ENCODE measurements at places on chromosomes 3 and 15.

DNA sequence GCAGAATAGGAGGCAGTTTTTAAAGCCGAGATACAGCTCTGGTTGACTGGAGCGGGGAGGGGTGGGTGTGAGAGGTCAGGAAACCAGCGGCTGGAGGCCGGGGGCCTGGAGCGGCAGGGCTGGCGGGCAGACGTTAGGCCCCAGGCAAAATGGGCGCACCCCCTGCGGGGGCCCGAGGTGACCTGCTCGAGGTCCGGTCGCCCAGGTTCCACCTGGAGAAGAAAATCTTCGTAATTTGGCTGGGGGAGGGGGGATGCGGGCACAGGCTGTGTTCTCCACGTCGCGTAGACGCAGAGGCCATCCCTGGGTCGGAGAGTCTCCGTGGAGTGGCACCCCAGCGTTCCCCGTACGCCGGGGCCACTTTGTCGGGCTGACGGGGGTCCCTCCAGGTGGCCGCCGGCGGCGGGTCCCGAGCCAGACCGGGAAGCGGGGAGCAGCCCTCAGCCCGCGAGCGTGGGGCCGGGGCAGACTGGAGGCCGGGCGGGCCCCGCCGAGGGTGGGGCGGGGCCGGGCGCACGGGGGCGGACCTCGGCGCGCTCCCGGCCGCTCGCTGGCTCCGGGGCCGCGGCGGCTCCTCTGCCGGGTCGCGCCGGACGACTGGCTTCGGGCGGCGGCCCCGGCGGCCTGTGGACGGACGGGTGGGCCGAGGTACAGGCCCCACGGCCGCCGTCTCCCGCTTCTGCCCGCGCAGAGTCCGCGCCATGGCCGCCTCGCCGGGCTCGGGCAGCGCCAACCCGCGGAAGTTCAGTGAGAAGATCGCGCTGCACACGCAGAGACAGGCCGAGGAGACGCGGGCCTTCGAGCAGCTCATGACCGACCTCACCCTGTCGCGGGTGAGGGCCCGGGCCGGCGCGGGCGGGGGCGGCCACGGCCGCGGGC is at the start of gene CRTC3:
Gene CRTC3 (plus strand): TSS at position 553 of the 879 bp plus-strand sequence. CDS start 149 bp downstream, at position 702.
- peak; percentile 53 for DNase-seq

DNA sequence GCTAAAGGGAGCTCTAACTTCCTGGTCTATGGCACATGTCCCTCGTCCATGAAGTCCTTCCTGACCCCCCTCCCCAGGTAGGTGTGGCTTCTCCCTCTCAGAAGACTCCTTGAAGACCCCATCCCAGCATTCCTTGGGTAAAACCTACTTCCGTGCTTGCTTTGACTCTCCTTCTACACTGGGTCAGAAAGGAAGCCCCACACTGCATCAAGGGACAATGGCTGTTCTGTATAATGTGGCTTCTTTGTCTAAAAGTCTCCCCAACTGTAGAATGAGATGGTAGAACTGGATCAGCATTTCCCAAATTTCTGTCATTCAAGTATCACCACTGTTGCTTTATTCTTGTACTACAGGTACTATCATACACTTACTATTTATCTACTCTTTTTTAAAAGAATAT is 3.9 kb upstream of the DNAJA4 start:
- no peak for DNase-seq

GRCh38 chr3:66744521-66744920 is 243.7 kb upstream of the LRIG1 start:
- DNase-seq: no peak

GRCh38 chr3:71094658-71095209 is 488.8 kb downstream of the FOXP1 start:
- DNase-seq: no peak

DNA sequence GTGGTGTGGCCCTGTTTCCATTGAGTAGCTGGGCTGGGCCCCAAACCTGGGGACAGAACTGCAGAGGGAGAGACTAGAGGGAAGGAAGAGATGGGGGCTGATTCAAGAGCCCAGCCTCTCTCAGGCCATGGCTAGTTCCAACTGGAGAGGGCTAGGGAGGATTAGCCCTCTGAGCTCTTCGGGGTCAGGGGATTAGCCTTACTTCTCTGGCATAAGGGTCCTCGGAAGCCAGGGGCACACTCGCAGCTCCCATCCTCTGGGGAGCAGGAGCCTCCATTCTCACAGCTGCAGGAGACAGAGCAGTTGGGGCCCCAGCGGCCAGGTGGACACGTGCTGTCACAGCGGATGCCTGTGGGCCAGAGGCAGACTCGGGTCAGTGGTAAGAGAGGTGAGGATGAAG is 53.3 kb downstream of the RAB11A start:
- no peak for DNase-seq

DNA sequence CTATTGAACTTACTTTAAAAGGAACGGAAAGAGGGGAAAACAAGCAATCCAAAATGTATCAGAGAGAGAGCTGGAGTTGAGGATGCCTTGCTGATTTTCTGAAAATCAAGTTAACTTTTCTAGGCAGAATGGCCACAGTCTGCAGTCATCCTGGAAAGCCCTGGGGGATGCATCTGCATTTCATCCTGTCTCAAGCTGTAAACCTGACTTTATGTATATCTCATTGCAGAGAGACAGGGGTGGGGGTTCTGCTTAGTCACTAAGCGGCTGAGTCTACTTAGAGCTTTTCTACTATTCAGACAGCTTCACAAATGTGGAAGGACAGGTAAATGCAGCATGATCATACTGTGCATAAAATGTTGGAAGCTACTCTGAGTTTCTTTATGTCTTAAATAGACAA is 41.4 kb downstream of the MRPS25 start:
- no peak for DNase-seq

DNA sequence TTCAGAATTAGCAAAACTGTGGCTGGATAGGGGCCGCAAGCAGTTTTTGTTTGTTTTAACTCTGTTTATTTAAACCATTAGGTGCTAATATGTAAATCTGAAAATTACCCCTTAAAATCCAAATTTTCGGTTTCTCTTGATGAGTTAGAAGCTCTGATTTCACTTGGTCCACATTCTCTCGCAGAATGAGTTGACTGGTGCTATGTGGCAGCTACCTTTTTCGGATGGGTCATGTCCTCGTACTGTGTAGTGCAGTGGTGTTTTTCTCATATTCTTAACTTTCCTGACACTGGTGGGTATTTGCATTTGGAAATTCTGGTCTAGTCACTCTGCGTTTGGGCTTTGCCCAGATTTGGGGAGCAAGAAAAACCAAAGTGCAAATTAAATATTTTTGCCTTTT is 87.1 kb downstream of the DIPK2A start:
- DNase-seq: no peak

GRCh38 chr3:61547625-61548024 is 13.7 kb upstream of the PTPRG start:
- DNase-seq: no peak

- no peak for DNase-seq
These were observed 9.2 kb downstream of the ALPK3 start for GRCh38 chr15:84826369-84826823.

- no peak for DNase-seq
These were observed 688.7 kb downstream of the TUSC7 start for GRCh38 chr3:117398141-117398899.

DNA sequence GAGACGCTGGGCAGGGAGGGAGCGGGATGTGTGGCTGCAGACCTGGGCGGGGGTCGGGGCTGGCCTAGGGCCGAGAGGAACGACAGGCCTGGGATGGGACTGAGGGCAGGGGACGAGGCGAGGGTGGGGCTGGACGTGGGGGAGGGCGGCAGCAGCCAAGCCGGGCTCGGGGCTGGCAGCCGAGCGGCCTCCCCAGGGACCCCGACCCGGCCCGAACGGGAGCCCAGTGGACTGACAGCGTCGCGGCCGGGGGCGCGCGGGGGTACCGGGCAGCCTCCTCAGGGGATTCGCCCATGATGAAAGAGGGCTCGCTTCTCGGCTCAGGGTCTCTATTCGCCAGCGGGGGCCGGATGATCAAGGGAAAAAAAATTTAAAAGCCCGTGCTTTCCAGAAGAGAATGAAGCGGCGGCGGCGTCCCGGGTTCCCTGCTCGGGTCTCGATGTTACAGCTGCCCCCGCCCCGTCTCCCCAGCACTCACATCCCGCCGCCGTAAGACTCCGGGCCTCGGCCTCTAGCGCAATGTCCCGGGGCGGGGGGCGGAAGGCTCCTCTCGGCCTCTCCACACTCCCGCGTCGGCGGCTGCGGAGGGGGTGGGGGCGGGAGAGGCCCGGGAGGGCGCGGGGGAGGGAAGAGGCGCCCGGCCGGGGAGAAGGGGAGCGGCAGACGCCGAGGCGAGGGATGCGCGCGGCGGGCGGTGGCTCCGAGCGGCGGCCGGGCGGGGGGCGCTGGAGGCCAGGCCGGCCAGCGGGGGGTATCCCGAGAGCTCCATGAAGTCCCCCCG is 4.3 kb downstream of the PTH1R start:
- peak; percentile 18 for DNase-seq

GRCh38 chr3:102059145-102059943 is 210.0 kb downstream of the NFKBIZ start:
- DNase-seq: peak; percentile 30

GRCh38 chr15:70050970-70051369 is 46.7 kb downstream of the TLE3 start:
- no peak for DNase-seq

GRCh38 chr15:101349047-101349951 is 54.3 kb upstream of the SNRPA1 start:
- no peak for DNase-seq

- no peak for DNase-seq
These were observed 4.1 kb downstream of the GAP43 start for GRCh38 chr3:115627180-115628074.

GRCh38 chr3:190125436-190126068 is 4.9 kb upstream of the P3H2 start:
- no peak for DNase-seq

- no peak for DNase-seq
These were observed 34.2 kb downstream of the FBXO45 start for GRCh38 chr3:196602673-196603072.

DNA sequence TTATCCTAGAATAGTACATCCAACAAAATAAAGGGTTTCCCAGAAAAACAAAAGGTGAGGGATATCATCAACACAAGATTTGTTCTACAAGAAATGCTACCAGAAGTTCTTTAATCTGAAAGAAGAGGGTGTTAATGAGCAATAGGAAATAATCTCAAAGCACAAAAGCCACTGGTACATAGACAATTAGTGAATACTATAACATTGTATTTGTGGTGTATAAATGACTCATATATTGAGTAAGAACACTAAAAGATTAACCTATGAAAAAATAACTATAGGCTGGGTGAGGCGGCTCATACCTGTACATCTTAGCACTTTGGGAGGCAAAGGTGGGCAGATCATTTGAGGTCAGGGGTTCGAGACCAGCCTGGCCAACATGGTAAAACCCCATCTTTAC is 210.2 kb upstream of the SLITRK3 start:
- no peak for DNase-seq

DNA sequence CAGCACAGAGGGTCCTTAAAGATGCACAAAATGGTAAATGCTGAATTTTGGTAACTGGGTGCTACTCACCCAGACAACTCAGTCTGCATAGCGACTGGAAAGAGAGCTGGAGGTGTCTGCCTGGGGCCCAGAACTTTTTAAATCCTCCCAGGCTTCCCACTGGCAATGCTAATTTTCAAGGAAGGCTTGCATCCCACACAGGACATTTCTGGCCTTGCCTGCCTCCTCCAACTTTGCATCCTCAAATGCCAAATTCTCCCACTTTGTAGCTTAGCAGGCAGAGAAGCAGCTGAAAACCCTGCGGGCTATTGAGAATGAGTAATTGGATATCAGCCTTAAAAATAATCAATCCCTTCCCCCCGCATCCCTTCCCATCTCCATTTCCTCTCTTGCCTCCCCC is 656.6 kb upstream of the ADAMTS9 start:
- DNase-seq: no peak

GRCh38 chr3:104909198-104909597 is 457.5 kb upstream of the ALCAM start:
- no peak for DNase-seq

DNA sequence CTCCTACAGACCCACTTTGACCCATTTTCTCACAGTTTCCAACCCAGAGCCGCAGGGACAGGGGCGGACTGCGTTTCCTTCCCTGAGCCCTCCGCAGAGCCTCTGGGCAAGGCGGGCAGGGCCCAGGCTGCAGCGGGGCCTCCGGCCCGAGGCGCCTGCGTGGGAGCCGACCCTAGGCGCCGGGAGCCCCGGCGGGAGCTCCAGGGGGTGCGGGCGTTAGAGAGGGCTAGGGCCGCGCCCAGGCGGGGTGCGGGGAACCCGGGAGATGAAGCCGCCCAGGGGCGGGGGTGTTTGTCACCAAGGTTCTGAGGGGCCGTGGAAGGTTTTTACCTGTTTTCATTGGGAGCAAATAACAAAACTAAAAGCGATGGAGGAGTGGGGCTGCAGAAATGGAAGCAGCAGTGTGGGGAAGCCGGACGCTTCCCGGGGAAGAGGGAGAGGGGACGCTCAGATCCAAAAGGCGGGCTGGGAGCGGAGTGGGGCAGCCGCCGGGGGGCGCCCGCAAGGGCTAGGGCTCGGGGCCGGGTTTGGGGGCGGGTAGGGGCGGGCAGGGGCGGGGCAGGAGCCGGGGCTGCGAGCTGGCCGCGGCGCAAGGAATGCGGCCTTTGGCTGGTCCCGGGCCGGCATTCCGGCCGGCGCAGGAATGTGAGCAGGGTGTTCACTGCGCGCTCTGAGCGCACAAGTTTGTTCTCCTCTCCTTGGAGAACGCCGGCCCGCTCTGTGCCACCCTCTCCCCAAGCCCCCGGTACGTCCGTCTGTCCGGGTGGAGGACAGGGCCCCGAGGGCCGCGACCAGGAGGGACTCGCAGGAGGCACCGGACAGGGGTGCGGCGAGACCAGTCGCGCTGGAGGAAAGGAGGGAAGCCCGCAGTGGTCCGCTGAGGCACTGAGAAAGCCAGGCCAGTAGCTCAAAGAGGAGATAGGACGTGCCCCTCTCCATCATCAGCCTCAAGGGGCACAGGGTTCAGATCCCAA is 61.1 kb downstream of the AMOTL2 start:
- DNase-seq: no peak

DNA sequence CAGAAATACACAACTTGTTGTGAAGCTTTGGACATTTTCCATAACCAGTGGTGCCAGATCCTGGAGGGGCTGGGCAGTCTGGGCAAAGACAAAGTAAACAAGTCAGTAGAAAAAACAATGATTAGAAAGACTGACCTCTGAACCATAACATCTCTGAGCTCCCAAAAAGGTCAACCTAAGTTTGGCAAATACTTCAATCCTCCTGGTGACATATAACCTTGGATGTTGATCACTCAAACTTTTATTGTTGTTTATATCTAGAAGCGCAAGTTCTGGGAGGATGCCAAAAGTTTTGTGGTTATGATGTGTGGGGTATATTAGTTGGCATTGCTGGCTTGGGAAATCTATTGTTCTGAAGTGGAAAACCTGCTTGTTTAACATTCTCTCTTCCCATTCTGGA is 257.7 kb downstream of the DIPK2A start:
- DNase-seq: no peak

GRCh38 chr3:124177071-124177470 is 185.1 kb upstream of the ROPN1 start:
- DNase-seq: no peak

GRCh38 chr3:144502402-144502801 is 530.8 kb downstream of the DIPK2A start:
- no peak for DNase-seq

DNA sequence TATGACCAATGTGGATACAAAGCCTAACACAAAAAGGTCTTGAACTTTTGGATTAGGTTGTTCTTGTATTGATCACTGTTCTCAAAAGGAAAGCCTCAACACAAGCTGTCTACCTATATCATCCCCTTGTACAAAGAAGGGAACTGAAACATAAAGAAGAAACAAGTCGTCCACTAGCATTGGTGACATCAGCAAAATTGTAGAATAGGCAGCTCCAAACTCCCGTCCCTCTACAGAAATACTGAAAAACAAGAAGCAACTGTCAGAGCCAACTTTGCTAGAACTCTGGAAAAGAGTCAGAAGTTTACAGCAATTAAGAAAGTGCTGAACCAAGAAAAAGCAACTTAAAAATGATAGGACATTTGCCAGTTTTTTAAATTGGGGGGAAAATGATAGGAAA is 7.5 kb upstream of the NR1I2 start:
- no peak for DNase-seq
